ENCODE measurements at places on chromosomes 2 and 18. TPM values are rescaled to one million over a fixed set of nuclear protein-coding genes. Genes with fewer than 3 reads are reported as not detected.

Gene SLC19A3
- 0.31 TPM for polyA plus RNA-seq

DNA sequence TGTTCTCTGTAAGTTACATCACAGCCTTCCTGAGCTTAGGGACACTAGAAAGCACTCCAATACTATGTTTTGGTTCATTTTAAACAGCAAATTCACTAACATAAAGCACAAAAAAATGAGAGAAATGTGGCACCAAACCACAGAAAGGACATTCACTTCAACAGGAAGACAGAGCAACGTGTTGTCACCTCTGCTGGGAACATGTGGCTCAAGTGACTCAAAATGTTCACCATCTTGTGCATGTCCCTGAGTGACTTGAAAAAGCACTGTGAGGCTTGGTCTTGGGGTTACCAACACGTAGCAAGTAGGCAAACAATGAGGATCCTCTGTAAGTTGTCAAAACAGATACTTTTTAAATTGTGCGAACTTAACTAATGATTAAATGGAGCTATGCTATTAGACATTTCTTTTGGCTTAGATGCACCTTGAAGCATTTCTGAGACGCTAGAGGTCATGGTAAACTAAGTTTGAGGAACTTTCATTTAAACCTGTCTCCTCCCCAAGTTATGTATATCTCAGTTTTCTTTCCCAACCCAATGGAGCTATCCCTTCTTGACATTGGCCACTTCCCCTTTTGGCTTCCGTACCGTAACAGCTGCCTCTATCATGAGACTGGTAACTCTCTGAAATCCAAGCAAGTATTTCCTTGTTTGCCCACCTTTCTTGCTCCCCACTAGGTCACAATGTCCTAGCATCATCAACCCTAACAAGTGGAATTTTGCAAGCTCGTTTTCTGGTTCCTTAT is 14.0 kb upstream of the ST6GAL2 start:
- H3K27ac ChIP-seq, result no peak overlapping the region
- no peak for DNase-seq
- H3K4me3 ChIP-seq, result no peak overlapping the region
- H3K4me1 ChIP-seq, result no peaks in the 10 kb centered on the region

DNA sequence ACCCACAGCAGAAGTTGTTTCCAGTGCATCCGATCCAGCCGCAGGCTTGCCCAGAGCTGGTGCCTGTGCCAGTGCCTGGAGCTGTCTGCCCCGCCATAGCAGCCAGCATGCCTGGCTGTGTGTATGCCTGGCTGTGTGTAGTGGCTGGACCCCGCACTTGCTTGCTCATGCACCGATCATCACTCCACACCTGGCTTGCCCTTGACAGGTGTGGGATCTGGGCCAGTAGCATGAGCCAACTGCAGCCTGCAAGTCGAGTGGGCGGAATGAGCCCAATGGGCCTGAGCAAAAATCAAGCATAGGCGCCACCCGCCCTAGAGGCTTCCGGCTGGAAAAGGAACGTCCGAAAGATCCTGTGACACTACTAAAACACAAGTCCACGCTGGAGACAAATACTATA is 74.5 kb downstream of the EPB41L3 start:
- H3K4me1 ChIP-seq, result no peaks in the 10 kb centered on the region
- no peaks in the 10 kb centered on the region for H3K27me3 ChIP-seq
- no peak overlapping the region for H3K27ac ChIP-seq
- DNase-seq, result no peak

- peaks cover 9% of the 10 kb centered on the region for H3K4me1 ChIP-seq
- no peaks in the 10 kb centered on the region for H3K27me3 ChIP-seq
- no peak overlapping the region for H3K4me3 ChIP-seq
- no peak for DNase-seq
These were observed 29.5 kb downstream of the RNF144A start for GRCh38 chr2:6946722-6947121.

Gene PFN4
- polyA plus RNA-seq, result 0.18 TPM

- no peaks in the 10 kb centered on the region for H3K4me1 ChIP-seq
- no peak overlapping the region for H3K27ac ChIP-seq
- DNase-seq, result no peak
- no peak overlapping the region for H3K4me3 ChIP-seq
These were observed 563.8 kb upstream of the NETO1 start for GRCh38 chr18:73431620-73432019.

All from psoas muscle (tissue), 8 donors.